ENCODE measurements at places on chromosomes 1 and 21. TPM values are rescaled to one million over a fixed set of nuclear protein-coding genes. Genes with fewer than 3 reads are reported as not detected.

The LCE6A gene
- not detected for total RNA-seq

The SH2D1B gene
- not detected for total RNA-seq

The F13B gene
- total RNA-seq = not detected

The NOS1AP gene
- total RNA-seq = 1.1 TPM

The ACTL8 gene
- total RNA-seq = not detected

The MEGF6 gene
- 24.7 TPM for total RNA-seq

The SELL gene
- 1.6 TPM for total RNA-seq

The S100B gene
- total RNA-seq = 159 TPM

The SEMA4A gene
- 2.6 TPM for total RNA-seq

The EXOSC10 gene
- total RNA-seq = 59.3 TPM

The CNKSR1 gene
- total RNA-seq = not detected

The SLC9C2 gene
- not detected for total RNA-seq

The KRTAP13-2 gene
- not detected for total RNA-seq

The FMO4 gene
- 17.0 TPM for total RNA-seq

The INTS3 gene
- total RNA-seq = 47.3 TPM

The VCAM1 gene
- total RNA-seq = 8.8 TPM

The CLCNKB gene
- not detected for total RNA-seq

The PTTG1IP gene
- 165 TPM for total RNA-seq

All from subcutaneous adipose tissue (tissue), 4 donors.